Stimulated activated CD8-positive, alpha-beta memory T cell treated with anti-CD3 and anti-CD28 coated beads, Interleukin-4, amount 100 ng/mL, for 1 hour (primary cell): ENCODE measurements at places on chromosomes 5 and 9.

- no peak for DNase-seq
These were observed 38.0 kb downstream of the ABITRAM start for GRCh38 chr9:108972186-108972585.

- DNase-seq, result no peak
These were observed 118.1 kb upstream of the SMIM23 start for GRCh38 chr5:171667341-171668096.

DNA sequence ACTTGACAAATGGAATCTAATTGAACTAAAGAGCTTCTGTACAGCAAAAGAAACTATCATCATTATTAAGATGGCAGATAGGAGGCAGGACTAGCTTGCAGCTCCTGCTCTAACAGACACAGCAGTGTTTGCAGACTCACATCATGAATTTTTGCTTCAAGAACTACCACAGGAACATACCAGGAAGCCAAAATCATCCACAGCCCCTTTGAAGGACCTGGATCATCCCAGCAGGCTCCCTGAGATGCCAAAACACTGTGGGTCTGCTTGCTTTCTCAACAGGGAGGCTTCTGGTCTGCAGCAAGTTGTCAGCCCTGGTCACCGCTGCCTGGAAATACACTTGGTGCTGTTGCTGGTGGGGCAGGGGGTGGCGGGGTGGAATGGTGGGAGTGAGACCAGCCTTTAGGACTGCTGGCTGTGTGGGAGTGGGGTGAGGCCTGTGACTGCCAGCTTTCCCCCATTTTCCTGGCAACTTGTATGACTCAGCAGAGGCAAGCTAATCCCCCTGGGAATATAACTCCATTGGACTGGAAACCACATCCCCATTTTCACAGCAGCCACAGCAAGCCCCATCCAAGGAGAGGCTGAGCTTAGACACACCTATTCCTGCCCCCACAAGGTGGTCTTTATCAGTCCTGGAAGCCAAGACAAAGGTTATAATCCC, 533.8 kb upstream of the CYLC2 start:
- DNase-seq, result no peak

DNA sequence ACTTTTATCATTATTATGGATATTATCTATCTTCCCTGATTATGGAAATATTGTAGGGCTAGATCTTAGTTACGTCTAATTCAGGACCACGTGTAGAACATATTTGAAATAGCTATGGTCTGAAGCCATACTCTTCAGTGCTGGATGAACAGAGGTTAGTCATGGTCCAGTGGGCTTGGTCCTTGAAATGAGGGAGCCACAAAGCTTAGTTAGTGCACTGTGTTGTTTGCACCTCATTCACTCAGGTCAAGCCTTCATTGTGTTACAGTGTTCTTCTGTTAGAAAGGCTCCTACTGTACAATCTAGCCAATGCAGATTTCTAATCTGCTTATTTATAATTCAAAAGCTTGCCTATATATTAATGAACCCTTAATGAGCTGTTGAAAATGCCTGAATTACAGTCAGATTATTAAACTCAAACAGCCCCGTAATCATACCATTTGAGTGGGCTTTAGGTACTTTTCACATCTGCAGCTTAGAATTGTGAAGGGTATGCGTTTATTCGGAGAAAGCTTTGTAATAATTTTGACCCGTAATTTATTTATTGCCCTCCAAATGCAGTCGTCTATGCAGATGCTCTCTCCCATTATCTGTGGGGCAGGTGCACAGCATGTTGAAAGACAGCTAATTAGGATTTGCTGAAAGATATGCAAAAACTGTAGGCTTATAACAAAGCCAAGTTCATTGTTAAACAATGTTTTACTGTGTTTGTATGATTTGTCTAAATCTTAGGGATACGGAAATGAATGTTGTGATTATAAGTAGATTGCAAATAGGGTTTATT, 164.9 kb downstream of the PBX3 start:
- DNase-seq, result no peak

DNA sequence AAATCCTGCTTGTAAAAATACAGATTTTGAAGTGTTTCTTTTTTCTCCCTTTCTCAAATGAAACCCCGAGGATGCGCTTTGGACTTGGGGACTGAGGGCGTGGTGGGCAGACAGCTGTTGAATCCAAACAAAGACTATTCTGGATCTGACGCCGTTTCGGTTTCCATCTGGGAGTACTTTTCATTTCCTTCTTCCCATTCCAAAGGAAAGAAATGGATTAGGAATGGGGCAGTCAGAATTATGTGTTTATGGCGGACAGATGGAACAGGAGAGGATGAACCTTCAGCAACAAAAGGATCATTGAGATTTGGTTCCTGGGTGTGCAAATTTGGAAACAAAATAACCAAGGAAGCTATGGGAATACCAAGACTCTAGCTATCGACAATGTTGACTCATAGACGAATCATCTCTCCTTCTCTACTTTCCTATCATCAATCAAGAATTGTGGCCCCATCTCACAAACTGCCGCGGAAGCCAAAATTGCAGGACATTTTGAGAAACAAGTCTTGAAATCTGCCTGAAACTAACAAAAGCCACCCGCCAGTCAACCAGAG, 300.6 kb downstream of the PARP8 start:
- DNase-seq, result no peak

GRCh38 chr9:113462781-113463286, 693 bp upstream of the RGS3 start:
- no peak for DNase-seq

GRCh38 chr5:80960531-80961375, 590 bp downstream of the RASGRF2 start:
- peak; percentile 16 for DNase-seq

DNA sequence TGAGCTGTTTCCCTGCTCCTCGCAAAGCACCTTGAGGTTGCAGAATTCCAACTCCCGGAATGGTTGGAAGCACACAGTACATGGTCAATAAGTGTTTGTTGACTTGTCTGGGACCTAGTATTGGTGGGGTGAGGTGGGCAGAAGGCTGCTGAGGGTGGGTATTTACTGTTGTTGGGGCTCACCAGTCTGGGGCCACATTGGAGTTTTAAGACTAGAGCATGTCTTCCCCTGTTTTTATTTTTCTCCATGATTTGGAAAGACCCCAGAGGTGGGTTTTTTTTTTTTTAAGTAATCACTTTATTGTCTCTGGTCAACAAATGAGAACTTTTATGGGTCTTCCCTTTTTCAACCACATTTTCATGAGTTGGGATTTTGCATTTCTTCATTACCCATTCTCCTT, 55.1 kb downstream of the IRF1 start:
- DNase-seq, result no peak

- DNase-seq, result no peak
These were observed 203.4 kb downstream of the GADD45G start for GRCh38 chr9:89808076-89808755.

- DNase-seq, result no peak
These were observed 549.1 kb downstream of the CDK5RAP2 start for GRCh38 chr9:120030847-120031246.

DNA sequence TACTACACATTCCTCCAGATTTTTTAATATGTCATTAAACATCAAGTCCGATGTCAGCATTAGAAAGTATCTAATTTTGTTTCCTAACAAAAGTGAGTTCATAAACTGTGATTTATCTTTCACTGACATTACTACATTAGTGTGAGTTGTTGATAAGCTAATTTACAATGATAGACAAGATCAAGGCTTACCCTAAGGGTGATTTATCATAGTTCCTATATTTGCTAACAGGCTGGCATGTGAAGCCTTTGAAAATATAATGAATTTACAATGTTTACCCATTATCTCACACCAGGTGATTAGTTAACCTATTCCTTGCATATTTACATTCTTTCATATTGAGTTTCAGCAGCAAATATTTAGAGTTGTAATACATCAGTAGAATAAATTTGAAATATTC, 1096.9 kb upstream of the NUDT12 start:
- no peak for DNase-seq

DNA sequence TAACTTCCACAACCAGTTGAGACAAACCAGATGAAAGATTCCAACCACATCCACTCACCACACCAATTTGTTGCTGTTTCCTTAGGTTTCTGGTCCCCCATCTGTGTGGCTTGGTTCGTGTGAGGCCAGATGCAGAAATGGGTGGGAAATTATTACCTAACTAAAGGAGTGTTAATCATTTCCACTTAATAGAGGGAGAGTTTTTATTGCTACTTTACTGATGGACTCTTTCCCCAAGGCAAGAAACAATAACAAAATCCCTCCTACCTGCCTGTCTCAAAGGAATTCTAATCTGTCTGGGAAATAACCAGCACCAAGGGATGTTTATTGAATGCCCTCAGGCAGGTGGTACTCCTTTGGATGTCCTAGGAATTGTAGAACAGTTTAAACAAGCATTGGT, 76.3 kb downstream of the TMEM167A start:
- no peak for DNase-seq

GRCh38 chr5:171984748-171985419, 21.6 kb downstream of the FBXW11 start:
- DNase-seq, result no peak

DNA sequence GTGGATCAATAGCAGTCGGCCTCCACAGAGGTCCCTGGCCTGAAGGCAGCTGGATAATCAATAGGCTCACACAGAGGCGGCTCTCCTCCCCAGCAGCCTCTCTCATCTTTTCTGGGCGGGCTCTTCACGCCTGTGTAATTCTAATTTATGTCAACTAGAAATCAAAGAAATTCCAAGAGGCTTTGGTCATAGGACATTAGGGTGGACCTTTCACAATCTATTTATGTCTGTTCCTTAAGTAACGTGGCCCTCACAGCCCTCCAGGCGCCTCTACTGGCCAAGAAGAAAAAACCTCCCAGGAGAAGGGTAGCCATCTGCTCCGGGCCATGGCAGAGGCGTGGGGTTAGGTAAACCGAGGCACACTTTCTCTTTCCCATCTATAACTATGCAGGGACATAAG, 205.1 kb upstream of the EFNA5 start:
- DNase-seq, result no peak

DNA sequence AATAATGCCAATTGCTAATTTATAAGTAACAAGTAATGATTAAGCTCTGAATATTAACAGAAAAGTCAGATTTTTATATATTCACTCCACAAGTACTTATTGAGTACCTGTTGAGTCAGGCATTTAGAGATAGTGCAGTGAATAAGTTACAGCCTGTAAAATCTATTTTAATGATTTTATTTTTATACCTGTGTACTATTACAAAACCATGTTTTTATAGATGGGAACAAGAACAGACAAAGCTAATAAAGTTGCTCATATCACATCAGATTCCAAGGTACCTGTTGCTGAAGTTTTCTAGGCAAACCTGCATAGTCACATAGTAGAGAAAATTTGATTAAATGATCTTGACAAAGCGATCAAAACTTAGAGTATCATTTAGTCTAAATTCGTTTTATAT, 623.7 kb downstream of the EFNA5 start:
- no peak for DNase-seq

GRCh38 chr9:122346478-122347347, 24.1 kb upstream of the PTGS1 start:
- no peak for DNase-seq

DNA sequence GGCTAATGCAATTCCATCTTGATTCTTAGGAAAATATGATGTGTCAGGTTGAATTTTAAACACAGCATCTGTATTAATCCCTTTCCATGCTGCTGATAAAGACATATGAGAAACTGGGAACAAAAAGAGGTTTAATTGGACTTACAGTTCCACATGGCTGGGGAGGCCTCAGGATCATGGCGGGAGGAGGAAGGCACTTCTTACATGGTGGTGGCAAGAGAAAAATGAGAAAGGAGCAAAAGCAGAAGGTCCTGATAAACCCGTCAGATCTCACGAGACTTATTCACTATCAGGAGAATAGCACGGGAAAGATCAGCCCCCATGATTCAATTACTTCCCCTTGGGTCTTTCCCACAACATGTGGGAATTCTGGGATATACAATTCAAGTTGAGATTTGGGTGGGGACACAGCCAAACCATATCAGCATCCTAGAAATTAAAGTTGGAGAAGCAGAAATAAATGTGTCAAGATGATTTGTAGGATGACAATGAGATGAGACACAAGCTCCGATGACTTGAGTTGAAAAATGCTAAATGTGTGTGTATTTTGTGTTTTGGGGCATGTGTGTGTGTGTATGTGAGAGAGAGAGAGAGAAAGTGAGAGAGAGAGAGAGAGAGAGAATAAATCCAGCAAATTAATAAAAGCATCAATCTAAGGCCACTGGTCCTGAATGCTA, 48.5 kb upstream of the ANKRD55 start:
- DNase-seq, result no peak

DNA sequence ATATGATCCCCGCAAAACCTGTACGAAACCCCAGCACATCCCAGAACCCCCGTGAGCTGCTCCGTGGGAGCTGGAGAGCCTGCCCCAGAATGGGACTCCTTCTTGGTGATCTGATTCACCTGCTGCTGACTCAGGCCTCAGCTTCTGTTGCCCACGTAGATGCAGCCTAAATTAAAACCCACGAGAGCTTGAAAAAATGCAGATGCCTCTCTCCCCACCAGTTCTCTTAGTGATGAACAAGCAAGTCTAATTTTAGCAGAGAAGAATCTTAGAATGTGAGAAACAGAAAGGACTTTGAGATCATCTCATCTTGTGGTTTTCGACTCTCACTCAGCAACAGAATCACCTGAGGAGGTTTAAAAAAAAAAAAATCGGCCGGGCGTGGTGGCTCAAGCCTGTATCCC, 57.6 kb downstream of the TMOD1 start:
- DNase-seq, result no peak

DNA sequence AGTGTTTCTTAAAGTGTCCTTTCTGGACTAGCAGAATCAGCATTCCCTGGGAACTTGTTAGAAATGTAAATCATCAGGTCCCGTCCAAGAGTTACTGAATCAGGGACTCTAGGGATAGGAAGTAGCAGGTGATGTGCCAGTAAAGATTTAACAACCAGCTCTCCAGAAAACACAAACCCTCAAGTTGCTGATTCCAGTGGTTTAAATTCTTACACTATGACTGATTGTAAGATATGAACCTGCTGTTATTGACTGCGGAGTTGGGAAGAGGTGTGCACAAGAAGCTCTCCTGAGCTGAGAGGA, 39.1 kb upstream of the BASP1 start:
- no peak for DNase-seq

DNA sequence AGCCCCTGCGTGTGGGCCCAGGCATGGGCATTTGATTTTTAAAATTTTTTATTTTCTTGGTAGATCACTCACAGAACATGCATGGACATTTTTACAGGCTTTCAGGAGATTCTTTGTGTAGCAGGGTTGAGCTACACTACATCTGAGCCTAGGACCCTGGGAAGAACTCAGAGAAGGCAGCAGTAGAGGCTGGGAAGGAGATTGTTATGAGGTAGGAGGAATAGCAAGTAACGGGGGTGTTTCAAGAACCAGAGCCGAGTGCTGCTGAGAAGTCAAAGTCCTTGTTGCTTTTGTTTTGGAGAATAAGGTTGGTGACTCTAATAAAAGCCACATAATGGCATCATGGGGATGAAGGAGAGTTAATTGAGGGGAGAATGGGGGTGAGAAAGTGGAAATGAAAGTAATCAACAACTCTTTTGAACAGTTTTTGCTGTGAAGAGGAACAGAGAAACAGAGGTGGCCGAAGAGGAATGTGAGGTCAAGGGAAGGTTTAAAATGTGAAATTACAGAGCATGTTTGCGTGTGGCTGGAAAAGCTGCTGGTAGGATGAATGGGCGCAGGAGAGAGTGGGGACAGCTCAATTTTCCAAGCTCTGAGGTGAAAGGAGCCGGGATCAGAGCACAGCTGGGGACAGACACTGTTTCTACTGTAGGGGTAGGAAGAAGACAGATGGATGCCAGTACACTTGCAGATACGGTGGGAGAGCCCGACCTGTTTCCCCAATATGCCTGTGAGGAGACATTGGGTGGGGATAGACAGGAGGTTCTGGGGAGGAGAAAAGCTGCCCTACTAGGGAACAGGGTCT, 4.7 kb upstream of the PDLIM7 start:
- DNase-seq, result no peak
